ENCODE measurements at places on chromosomes 1 and 21.

GRCh38 chr1:1167398-1167821, 6.3 kb upstream of the TTLL10 start:
- no peak for DNase-seq

DNA sequence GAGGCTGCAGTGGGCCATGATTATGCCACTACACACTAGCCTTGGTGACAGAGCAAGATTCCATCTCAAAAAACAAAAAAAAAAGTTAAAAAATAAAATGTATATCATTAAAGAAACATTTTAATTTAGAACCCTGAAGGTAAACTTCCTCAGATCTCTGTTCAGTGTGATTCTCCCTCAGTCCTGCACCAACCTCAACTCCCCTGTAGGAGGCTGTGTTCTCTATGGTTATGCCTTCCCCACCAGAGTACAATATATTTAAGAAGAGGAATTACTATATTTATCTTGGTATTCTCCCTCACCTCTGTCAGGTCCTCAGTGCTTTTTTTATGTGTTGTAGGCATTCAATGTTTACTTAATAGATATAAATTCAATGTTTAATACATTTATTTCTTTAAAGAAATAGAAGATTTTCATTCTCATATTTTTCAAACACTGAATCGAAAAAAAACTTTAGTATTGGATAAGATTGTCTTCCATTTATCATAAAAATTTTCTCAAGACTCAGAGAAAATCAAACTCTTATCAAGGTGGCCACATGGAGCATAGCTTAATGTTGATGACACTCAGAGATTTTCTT, 4.8 kb upstream of the LRRC8B start:
- no peak for DNase-seq

DNA sequence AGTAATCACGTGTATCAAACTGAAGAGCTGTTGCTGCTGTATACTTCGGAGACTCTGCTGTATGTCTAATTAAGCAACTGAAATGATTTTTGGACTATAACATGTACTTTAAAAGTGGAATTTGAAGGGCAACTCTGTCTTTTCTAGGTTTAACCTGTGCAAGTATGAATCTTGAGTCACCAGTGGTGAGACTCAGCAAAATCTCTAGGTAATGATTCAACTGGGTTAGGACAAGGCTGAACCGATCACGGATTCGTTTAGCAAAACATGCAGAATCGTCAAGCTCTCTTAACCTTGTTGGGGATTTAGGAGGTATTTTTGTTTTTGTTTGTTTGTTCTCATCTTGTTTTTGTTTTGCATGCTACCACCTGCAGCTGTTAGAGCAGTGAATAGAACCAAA, 149.6 kb downstream of the CYYR1 start:
- DNase-seq: no peak

DNA sequence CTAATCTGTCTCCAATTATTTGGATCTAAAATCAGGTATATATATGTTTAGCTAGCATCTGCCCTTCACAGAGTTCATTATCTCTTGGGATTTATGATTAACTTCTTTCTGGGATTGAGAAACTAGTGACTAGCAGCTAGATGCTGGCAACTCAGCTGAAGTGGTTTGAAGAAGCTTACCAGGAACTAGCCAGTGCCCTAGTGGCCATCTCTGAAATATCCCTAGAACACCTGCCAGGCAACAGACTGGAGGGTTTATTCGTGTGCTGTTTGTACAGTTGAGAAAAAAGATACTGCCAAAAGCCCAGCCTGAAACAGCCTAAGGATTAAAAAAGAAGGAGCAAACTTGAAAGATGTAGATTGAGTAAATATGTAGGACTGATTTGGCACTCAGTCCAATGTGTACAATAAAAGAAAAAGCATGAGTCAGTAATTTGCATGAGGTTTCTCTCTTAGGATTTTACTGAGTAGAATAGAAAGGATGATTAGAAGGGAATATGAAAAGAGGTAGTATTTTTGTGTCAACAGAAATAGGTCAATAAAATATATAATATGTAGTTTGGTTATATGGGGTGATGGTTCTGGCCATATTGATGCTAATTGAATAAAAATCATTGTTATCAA, 1144.6 kb upstream of the ADGRL2 start:
- DNase-seq: no peak

DNA sequence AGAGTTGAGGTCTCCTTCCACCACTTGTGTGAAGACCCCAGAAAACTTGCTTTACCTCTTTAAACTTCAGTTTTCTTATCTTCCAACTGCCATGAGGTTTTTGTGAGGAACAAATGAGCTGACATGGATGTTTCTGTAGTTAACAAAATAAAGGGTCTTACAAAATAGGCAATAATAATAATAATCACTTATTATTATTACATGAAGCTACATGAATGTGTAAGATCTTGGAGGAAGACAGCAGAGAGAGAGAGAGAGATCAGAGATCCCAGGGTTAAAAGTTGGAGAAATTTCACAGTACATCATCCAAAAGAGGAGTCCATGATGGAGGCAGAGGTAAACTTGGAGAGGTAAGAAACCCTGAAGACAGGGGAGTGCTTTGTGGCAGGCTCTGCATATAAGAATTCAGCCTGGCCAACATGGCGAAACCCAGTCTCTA, 10.7 kb downstream of the RCC1 start:
- no peak for DNase-seq

DNA sequence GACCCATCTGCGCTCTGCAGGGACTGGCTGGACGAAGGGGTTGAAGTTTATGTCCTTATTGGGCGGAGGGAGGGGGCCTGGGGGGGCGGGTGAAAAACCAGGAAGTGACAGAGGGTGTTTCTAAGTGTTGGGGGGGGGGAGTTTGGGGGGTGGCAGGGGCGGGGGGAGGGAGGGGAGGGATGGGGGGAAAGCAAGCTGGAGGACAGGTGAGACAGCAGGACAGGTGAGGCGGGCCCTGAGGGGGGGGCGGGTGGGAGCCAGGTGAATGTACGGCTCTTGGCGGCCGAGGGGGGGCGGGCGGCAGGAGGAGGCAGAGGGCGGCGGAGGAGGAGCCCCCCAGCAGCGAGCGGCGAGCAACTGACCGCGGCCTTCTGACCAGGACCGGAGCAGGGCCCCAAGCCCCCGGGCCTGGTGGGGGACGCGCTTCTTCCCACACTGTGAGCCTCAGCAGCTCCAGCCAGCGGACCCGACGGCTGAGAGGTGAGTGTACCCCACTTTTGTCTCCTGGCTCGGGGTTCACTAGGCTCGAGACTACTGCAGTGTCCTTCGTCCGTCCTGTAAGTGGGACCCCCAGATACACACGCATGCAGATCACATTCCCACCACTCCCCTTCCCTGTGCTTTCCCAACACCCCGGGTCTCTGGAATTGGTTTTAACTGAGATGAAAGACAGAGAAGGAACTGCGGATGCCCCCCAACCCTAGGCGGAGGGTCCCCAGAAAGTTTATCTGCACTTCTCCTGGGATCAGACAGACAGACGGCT, at the start of gene ZBTB7B:
ZBTB7B (plus strand) TSS at position 339 of the 763 bp plus-strand sequence. CDS start 11,859 bp downstream, outside the sequence.
- peak; percentile 72 for DNase-seq

DNA sequence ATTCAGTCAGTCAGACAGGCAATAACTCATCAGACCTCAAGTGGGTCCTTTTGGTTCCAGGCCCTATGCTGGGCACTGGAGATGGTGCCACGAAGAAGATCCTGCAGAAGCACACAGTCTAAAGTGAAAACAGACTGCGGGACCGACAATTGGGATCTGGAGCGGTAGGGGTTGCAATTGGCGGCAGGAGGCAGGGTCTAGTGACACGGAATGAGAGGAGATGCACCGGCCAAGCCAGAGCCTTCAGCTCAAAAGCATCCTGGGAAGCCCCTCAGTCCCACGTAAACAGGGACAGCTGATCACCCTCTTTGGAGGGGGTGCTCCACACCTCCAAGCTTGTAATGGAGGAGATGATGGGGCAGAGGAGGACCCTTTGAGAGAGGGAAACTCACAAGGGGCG, 56.2 kb downstream of the KLHDC7A start:
- DNase-seq: no peak

- DNase-seq: no peak
Measured at GRCh38 chr21:44399955-44400790, 46.8 kb downstream of the TRPM2 start.

- no peak for DNase-seq
Measured at GRCh38 chr1:32501865-32502264, 37.0 kb downstream of the ZBTB8B start.

GRCh38 chr1:29481031-29481430, 244.7 kb downstream of the PTPRU start:
- no peak for DNase-seq

- DNase-seq: no peak
Measured at GRCh38 chr1:118244194-118244593, 59.2 kb upstream of the SPAG17 start.

GRCh38 chr1:28456078-28456477, 49.8 kb upstream of the RCC1 start:
- no peak for DNase-seq

- no peak for DNase-seq
Measured at GRCh38 chr21:45822429-45823099, 159.0 kb upstream of the COL6A1 start.

DNA sequence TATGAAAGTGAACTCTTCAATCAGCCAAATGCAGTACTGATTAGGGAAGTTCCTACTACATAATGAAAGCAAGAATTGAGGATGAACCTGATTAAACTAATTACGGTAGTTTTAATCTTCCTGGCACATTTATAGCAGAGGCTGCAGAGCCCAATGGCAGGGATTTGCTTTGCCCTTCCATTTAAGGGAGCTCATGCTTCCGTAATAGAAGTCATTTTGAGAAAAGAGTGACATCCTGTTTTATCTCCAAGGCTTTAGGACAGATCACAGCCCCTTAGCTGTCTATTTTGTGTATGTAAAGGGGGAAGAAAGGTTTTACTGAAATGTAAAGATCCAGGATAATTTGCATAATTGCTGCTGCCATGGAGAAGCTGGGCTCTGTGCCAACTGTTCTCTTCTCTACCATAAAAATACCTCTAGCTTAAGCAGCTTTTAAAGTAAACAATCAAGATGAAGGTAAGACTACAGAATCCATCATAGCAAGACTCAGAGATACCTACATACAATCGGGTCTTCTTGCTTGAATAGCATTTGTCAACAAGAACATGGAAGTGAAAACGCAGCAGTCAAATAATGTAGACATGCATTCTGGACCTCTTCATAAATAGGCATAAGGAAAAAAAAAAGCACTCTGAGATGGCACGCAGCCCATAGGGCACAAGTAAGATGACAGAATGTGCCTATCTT, 62.5 kb downstream of the ASH1L start:
- DNase-seq: no peak

GRCh38 chr1:192901500-192901899, 92.7 kb downstream of the RGS2 start:
- no peak for DNase-seq

GRCh38 chr1:51442616-51443015, 76.5 kb downstream of the EPS15 start:
- DNase-seq: no peak

DNA sequence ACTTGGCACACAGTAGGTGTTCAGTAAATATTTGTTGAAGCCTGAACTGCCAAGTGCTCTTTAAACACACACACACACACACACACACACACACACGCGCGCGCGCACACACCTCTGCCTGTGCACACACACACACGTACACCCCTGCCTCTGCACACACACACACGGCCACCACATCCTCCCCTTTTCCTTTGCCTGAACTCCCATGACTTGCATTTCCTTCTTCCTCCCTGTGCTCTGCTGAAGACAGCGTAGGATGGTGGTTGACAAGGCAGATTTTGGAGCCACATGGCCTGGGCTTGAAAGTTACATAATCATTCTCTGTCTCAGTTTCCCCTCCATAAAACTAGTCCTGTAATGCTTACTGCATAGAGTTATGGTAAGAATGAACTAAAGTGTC, 712.3 kb downstream of the PTPRU start:
- DNase-seq: no peak

GRCh38 chr1:91699339-91699974, 186.5 kb downstream of the TGFBR3 start:
- DNase-seq: no peak

DNA sequence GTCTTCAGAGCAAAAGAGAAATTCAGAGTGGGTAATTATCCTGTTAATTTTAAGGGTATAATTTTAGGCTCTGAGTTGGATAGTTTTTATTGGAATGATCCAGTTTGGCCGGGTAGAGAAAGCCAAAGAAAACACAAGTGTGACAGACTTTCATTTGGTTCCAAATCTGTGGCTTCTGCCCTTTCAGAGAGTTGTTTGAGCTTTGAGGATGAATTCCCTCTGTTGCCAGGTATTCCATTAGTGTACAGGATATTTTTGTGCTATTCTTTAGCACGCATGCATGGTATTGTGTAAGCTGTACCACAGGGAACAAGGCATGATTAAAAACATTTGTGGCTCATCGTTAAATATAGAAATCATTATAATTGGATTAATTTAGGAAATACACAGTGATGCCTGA, 384.4 kb downstream of the ADGRL2 start:
- no peak for DNase-seq

DNA sequence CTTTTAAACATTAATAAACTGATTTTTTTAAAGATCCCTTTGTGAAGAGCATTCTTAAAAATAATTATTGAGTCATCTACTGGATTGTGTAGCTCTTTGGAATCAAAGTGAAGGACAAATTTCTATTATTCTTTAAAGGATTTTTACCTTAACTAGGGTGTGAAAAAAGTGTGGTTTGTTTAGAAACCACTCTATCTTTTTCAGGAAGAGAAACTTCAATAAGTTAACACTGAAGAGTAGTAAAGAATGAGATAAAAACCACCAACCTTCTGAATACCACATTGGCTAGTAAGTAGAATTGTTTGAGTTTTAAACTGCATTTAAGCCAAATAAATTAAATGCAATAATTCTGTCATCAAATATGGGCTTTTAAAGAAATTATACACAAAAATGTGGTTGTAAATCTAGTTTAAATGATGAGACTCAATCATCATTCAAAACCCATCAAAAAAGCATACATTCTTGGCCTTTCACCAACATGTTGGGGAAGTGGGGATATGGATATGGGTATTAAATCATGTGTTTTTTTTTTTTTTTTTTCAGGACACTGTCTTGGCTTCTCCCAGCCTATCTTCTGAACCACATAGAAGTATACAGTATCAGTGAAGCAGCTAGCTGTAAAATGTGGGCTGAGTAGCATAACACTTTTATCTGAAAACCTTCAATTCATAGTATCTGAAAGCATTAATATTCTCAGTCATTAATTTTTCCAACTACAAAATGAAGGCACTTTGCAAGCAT, 4.8 kb downstream of the S1PR1 start:
- no peak for DNase-seq

- no peak for DNase-seq
Measured at GRCh38 chr1:198906739-198907422, 268.0 kb downstream of the PTPRC start.

DNA sequence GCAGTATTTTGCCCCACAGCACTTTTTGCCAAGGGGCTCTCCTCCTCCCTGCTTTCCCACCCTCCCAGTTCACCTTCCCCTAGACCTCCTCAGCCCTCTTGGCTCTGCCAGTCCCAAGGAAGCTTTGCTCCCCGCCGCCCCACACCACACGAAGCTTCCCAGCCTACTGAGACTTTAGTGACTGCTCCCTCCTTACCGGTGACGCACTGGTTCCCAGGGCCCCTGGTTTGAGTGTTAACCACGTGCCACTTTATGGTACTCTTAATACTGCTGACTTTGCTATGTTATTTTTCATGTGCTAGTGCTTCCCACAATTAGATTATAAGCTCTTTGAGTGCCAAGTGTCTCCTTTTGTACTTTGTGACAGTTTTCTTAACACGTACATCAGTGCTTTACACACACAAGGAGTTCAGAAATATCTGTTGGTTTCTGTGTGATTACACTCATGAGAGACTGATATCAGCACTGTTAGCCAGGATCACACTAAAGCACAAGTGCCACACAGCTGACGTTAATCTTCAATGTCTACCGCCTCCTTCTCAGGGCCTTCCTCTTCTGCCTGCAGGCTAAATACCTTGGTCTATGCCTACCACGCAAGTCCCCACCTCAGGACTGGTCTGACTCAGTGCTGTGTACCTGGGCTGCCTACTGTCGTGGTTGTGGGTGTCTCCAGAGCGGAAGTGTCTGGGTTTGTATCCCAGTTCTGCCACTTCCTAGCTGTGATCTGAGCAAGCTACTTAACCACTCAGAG, 61.0 kb downstream of the DNTTIP2 start:
- DNase-seq: no peak
